Mucosa of gallbladder (tissue), 1 donor: ENCODE measurements at places on chromosomes 1 and 21. TPM values are rescaled to one million over a fixed set of nuclear protein-coding genes. Genes with fewer than 3 reads are reported as not detected.
A peak's percentile ranks its signal among the peaks of the same experiment; 100 is the strongest.

Gene F11R
- 173 TPM for total RNA-seq

GRCh38 chr1:173062150-173062938, 11.6 kb upstream of the TNFSF18 start:
- no peak for DNase-seq

Gene TSPAN1
- 137 TPM for total RNA-seq

DNA sequence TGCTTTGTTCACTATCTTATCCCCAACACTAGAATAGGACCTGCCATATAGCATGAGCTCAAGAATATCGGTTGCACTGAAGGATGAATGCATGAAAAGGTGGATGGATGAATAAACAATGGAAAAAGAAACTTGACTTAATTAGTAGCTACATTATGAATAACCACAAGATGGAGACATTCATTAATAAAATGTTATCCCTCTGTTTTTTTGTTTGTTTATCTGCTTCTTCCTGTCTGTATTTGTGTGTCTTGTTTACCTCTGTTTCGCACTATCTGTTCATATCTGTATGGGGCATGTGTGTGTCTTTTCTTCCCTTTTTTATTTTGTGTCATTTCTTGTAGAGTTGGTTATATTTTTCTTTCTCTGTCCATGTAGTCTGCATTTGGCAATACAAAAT, 1.1 kb upstream of the OR14I1 start:
- DNase-seq: no peak

Gene AK5
- 1.2 TPM for total RNA-seq

DNA sequence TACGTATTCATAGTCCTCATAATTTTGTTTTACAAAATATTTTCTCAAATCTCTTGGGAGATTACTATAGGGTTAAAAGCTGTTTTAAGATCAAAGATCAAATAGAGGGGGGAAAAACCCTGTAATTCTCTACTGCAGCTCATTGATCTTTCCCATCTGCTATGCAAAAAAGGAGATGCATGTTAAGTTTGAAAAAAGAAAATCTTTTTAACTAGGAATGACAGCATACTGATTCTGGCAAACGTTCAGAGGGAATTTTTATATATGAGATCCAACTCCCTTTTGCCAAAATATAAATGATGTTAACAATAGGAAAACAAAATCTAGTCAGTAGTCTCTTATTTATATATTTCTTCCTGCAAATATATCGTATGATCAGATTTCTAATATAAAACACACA, 69.1 kb downstream of the SMYD3 start:
- no peak for DNase-seq

Gene FCRL1
- not detected for total RNA-seq

- peak; percentile 62 for DNase-seq
These were observed 8.6 kb downstream of the FMOD start for GRCh38 chr1:203342192-203342940.

DNA sequence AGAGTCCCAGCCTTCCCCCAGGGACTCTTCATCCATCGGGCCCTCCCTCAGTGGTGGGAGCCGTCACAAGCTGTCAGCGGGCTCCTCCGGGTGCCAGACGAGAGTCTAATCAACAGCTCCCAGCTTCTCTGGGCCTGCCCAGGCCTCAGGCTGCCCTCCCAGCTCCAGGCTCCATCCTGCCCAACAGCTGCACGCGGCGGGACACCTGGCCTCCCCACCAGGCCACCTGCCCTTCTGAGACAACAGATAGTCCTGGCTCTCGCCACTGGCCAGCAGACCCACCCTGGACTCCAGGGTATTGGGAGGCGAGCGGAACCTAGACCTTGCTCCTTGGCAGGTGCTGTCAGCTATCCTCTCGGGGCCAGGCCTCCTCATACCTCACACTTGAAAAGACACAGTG, 3.1 kb downstream of the WNT4 start:
- no peak for DNase-seq

Gene MFAP2
- total RNA-seq: 19.8 TPM

- DNase-seq: no peak
These were observed 112.3 kb downstream of the TM2D1 start for GRCh38 chr1:61612602-61613001.

DNA sequence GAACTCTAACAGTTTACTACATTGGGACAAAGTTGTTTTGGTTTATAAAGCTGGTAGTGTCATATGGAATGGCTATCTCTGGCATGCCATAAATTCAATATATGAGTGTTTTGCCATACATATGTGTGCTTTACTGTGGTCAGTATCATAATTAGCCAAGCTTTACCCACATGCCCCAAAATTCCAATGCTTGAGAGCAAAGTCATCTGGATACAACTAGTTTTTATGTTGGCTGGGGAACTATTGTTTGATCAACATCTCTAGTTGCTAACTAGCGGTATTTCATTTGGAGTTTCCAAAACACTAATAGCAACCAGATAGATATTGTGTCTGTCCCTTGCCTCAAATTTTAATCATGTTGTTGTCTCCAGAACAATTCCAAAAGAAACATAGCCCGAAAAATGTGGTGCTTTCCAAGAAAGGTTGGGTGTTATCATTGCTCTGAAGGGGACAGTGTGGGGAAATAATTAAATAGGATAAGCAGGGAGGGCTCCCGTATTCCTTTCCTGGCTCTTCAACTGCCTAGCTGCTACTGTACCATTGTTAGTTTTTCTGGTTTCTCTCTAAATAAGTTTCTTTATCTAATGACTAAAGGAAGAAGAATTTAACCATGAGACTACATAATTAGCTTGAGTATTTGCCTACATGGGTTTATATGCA, 136.1 kb downstream of the TGFB2 start:
- DNase-seq: no peak

DNA sequence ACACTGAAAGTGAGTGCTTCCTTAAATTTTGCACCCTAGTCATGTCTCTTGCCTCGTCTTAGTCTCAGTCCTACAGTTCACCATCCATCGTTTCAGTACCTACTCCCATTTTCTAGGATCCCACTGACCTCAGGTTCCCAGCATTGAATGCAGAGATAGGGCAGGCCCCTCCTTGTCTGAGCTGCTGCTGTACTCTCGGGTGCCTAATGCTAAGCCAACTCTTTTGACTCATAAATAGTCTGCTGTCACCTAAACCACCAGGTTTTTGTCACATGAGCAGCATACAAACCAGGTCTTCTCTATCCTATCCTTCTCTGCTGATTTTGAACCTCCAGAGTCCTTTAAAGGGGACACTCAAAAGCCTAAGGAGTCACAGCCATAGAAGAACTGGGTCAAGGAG, 3.0 kb downstream of the ARHGAP30 start:
- DNase-seq: no peak

GRCh38 chr21:42370894-42371654, 4.7 kb upstream of the TFF1 start:
- no peak for DNase-seq

- no peak for DNase-seq
These were observed 8.9 kb downstream of the ACTL8 start for GRCh38 chr1:17763995-17764394.

Gene CD5L
- total RNA-seq: not detected

Gene LCE1A
- not detected for total RNA-seq

GRCh38 chr1:152110860-152111514, 4.3 kb downstream of the TCHH start:
- no peak for DNase-seq

DNA sequence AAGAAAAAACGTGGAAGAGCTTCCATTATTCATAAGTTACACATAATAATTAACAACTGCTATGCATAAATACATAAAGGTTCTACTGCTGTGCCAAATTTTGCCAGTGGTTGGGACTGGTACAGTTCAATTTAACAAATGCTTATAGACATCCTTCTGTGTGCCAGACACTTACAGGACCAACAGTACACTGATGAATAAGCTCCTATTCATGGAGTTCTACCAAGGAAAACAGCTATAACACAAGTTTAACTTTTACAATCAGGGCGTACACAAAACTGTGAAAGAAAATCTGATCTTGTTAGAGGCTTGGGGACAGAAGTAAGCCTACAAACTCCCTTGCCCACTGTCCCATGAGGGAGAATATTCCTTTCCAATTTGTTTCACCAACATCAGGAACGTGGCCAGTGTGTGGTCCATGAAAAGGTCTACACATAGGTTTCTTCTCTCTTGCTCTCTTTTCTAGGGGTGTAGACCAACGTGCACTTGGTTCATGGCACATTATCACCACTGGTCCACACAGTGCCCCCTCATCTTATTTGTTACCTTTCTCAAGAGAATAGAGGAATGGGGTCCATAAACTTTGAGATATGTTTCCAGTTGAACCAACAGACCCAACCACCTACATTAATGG, 10.1 kb downstream of the NRIP1 start:
- no peak for DNase-seq

GRCh38 chr1:3596663-3597598, 14.4 kb downstream of the MEGF6 start:
- no peak for DNase-seq

DNA sequence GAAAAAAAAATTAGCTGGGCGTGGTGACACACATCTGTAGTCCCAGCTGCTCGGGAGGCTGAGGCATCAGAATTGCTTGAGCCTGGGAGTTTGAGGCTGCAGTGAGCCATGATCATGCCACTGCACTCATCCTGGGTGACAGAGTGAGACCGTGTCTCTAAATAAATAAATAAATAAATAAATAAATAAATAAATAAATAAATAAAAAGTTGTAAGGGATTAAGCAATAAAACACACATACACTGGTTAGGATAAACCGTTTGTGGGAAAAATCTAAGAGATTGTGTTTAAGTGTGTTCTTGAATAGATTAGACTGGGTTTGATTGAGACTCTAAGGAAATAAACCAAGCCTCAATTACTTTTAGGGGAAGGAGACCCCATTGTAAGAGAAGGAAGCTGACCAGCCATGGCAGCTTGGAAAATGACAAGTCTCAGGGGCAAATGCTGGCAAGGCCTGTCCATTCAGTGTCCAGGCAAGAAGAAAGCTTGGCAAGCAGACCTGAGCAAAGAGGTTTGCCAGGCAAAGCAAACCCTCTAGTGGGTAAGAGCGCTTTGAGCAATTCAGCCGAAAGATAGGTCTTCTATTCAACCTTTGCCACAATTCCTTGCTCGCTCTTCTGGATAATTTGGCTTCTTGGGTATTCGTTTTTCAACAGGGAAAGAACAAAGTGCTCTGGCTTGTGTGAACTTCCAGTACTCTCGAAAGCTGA, 106.9 kb upstream of the SERBP1 start:
- DNase-seq: no peak

GRCh38 chr1:207822602-207823451, 71.0 kb downstream of the CD46 start:
- DNase-seq: peak; percentile 95

Gene UBASH3A
- 2.0 TPM for total RNA-seq

- DNase-seq: no peak
These were observed 63.1 kb downstream of the PTGFR start for GRCh38 chr1:78553859-78554258.
